Colonic mucosa (tissue), 4 donors: ENCODE measurements at places on chromosomes 7 and 10. TPM values are rescaled to one million over a fixed set of nuclear protein-coding genes. Genes with fewer than 3 reads are reported as not detected.

DNA sequence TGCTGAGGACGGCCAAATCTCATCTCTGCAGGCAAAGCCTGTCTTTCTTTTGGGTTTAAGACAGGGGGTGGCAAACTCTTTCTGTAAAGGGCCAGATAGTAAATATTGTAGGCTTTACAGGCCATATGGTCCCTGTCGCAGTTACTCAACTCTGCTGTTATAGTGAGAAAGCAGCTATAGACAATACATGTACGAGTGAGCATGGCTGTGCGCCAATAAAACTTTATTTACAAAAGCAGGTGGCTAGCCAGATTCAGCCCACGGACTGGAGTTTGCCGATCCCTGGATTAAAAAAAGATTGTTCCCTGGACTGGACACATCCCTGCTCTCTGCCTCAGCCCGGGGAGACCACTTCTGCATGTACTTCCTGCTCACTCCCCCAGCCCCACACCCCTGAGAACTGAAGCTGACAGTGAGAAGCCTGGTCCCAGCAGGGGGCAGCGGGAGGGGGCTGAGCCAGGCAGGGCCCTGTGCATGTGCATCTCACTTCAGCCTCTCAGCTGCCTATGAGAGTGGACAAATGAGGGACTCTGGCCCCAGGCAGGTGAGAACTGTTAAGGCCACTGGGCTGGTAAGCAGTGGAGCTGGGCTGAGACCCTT, 392.4 kb downstream of the PLXNA4 start:
- no peak overlapping the region for H3K27ac ChIP-seq
- H3K4me1 ChIP-seq = no peaks in the 10 kb centered on the region
- DNase-seq = no peak
- H3K36me3 ChIP-seq = no peaks in the 10 kb centered on the region
- no peaks in the 10 kb centered on the region for H3K27me3 ChIP-seq

DNA sequence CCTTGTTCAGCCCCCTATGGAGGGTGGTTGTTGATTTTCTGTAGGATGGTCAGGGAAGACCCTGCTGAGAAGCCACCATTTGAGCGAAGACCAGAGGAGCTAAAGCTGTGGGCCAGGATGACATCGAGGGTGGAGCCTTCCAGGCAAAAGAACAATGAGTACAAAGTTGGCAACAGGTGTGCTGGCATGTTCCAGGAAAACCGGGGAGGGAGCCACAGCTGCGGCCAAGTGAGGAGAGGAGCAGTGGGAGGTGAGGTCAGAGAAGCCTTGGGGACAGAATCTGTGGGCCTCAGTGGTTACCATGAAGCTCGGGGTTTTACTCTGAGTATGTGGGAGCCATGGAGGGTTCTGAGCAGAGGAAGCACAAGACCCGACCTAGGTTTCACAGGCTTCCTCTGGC, 75.6 kb upstream of the ZNF479 start:
- no peaks in the 10 kb centered on the region for H3K36me3 ChIP-seq
- H3K4me3 ChIP-seq = no peak overlapping the region
- DNase-seq = no peak
- H3K27me3 ChIP-seq = no peaks in the 10 kb centered on the region

DNA sequence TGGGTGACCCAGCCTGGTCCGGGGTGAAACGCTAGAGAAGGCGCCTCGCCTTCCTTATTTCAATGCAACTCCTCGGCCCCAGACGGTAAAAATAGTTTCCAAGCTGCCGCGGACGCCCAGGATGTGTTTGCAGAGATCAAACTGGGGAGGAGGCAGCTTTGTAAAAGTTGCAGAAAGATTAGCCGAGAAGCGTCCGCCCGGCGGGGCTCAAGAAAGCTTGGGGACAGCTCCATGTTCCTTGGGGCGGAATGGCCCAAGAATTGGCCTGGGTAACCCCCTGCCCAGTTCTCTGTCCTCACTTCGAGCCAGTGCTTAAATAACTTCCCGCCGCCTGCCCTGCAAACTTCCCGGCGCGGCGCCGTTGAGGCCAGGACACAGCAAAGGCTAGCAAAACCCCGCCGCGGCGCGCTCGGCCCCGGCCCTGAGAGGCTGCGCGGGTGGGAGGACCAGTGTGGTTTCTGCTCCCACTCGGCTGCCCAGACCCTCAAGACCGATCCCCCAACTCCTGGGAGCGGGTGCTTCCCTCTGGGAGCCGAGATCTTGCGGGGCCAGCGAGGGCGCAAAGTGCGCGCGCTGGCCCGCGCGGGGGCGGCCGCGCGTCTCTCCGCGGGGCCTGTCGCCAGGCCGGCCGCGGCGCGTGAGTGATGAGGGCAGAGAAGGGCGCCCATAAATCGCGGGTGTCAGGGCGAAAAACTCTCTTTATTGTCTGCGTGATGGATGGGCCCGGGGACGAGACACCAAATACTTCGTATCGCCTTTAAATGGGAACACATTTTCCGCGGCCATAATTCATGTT, 6.3 kb upstream of the ZNF503 start:
- DNase-seq = peak; percentile 56
- peak overlapping the region; percentile 64 for H3K4me3 ChIP-seq
- H3K36me3 ChIP-seq = no peaks in the 10 kb centered on the region
- H3K4me1 ChIP-seq = peaks cover 5% of the 10 kb centered on the region
- H3K27me3 ChIP-seq = peaks cover 15% of the 10 kb centered on the region

- H3K27me3 ChIP-seq = no peaks in the 10 kb centered on the region
- no peak overlapping the region for H3K4me3 ChIP-seq
- no peaks in the 10 kb centered on the region for H3K4me1 ChIP-seq
- no peak for DNase-seq
- no peaks in the 10 kb centered on the region for H3K36me3 ChIP-seq
These were observed 260.8 kb upstream of the MKI67 start for GRCh38 chr10:128386816-128387604.

DNA sequence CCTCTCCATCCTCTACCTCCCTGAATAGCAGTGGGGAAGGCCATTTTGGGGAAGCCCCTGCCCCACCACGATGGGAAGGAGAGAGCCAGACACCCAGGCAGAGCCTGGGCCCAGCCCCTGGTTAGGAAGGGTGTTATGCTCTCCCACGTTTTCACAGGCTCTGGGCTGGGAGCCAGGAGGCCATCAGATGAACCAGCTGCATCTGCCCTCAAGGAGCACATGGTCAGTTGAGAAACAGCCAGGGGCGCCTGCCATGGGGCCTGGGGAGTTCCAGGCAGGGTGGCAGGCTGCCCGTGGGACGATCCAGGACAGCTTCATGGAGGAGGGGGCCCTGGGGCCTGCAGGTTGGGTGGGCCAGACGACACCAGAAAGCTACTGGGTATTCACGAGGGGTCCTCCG, 47.5 kb downstream of the CAMK2B start:
- no peak for DNase-seq
- H3K27me3 ChIP-seq = no peaks in the 10 kb centered on the region
- H3K36me3 ChIP-seq = no peaks in the 10 kb centered on the region

UNC5B gene
- 18.4 TPM for total RNA-seq

ADAM22 gene
- 2.6 TPM for total RNA-seq
